Activated naive CD4-positive, alpha-beta T cell treated with anti-CD3 and anti-CD28 coated beads, Interleukin-2, amount 10 ng/mL, durations not matched to agents 7 days and 5 days (primary cell): ENCODE measurements at places on chromosomes 2 and 18.

GRCh38 chr2:237863689-237864443 lies 4.4 kb downstream of the RAMP1 start:
- H3K27ac ChIP-seq = no peak overlapping the region
- peaks cover 81% of the 10 kb centered on the region for H3K27me3 ChIP-seq
- DNase-seq = no peak
- H3K4me1 ChIP-seq = peaks cover 26% of the 10 kb centered on the region
- no peak overlapping the region for H3K4me3 ChIP-seq

GRCh38 chr2:98253461-98254070 lies 92.7 kb upstream of the CNGA3 start:
- DNase-seq = no peak
- H3K4me1 ChIP-seq = no peaks in the 10 kb centered on the region
- H3K27me3 ChIP-seq = peaks cover 17% of the 10 kb centered on the region

- H3K36me3 ChIP-seq = no peaks in the 10 kb centered on the region
- no peak overlapping the region for H3K27ac ChIP-seq
- no peaks in the 10 kb centered on the region for H3K4me1 ChIP-seq
- H3K27me3 ChIP-seq = peaks cover 47% of the 10 kb centered on the region
- H3K4me3 ChIP-seq = no peak overlapping the region
Observed at GRCh38 chr2:46847726-46848412, 67.7 kb downstream of the MCFD2 start.

- no peak overlapping the region for H3K27ac ChIP-seq
- peaks cover 48% of the 10 kb centered on the region for H3K27me3 ChIP-seq
- H3K4me1 ChIP-seq = peaks cover 48% of the 10 kb centered on the region
- no peaks in the 10 kb centered on the region for H3K36me3 ChIP-seq
Observed at GRCh38 chr2:239549711-239550255, 149.0 kb upstream of the HDAC4 start.

- no peaks in the 10 kb centered on the region for H3K36me3 ChIP-seq
- no peak overlapping the region for H3K27ac ChIP-seq
- no peak overlapping the region for H3K4me3 ChIP-seq
- H3K4me1 ChIP-seq = peaks cover 12% of the 10 kb centered on the region
Observed at GRCh38 chr2:222753251-222753824, 81.9 kb downstream of the MOGAT1 start.

DNA sequence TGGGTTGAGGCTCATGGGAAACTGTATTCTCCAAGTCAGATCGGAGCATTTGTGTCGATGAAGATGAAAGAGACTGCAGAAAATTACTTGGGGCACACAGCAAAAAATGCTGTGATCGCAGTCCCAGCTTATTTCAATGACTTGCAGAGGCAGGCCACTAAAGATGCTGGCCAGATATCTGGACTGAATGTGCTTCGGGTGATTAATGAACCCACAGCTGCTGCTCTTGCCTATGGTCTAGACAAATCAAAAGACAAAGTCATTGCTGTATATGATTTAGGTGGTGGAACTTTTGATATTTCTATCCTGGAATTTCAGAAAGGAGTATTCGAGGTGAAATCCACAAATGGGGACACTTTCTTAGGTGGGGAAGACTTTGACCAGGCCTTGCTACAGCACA lies 336.6 kb downstream of the PAX3 start:
- H3K27me3 ChIP-seq = no peaks in the 10 kb centered on the region
- no peaks in the 10 kb centered on the region for H3K36me3 ChIP-seq
- no peak overlapping the region for H3K4me3 ChIP-seq
- no peak overlapping the region for H3K27ac ChIP-seq

DNA sequence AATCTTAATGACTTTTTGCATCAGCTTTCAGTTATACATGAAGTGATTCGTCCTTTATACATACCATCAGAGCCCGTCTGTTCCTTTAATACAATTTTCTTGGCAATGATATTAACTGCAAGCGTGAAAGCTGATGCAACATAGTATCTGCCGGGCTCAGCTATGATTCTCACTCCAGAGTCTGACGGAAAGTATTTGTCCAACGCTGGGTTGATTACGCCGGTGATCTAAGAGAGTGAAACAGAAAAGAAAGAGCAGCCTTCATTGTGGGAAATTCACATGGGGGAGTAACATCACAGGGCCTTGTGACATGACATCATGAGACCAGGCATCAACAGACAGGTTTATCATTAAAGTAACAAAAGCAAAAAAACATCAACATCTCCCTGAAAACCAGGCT lies 6.2 kb downstream of the ODC1 start:
- H3K4me3 ChIP-seq = no peak overlapping the region
- peaks cover 22% of the 10 kb centered on the region for H3K4me1 ChIP-seq
- peaks cover 41% of the 10 kb centered on the region for H3K36me3 ChIP-seq
- H3K27ac ChIP-seq = no peak overlapping the region
- no peaks in the 10 kb centered on the region for H3K27me3 ChIP-seq

DNA sequence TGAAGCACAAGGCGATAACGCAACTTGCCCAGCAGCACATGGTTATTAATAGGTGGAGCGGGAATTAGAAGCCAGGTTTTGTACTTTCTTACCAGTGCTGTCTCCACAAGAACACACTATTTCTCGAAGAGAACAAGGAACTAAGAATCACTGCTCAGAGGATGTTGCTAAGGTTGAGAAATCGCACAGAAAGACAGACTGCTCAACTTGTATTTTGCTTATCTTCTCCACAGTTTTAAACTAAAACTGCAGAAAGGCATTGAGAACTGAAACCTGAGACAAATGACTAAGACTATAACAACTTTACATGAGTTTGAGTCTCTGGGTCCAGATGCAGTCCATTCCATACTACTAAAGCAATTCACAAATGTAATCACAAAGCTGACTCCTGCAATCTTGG lies 6.2 kb downstream of the PRKD3 start:
- peaks cover 23% of the 10 kb centered on the region for H3K4me1 ChIP-seq
- no peak overlapping the region for H3K4me3 ChIP-seq
- no peak for DNase-seq
- H3K27ac ChIP-seq = no peak overlapping the region

- H3K27me3 ChIP-seq = no peaks in the 10 kb centered on the region
- H3K4me1 ChIP-seq = peaks cover 67% of the 10 kb centered on the region
- H3K4me3 ChIP-seq = no peak overlapping the region
- peak; percentile 57 for DNase-seq
Observed at GRCh38 chr2:191625016-191625415, 52.9 kb upstream of the NABP1 start.

GRCh38 chr18:22667156-22667555 lies 249.4 kb upstream of the CTAGE1 start:
- no peaks in the 10 kb centered on the region for H3K36me3 ChIP-seq
- H3K4me3 ChIP-seq = no peak overlapping the region
- no peaks in the 10 kb centered on the region for H3K27me3 ChIP-seq
- no peak overlapping the region for H3K27ac ChIP-seq
- DNase-seq = no peak
- no peaks in the 10 kb centered on the region for H3K4me1 ChIP-seq
